ENCODE measurements at places on chromosomes 12 and 14.

DNA sequence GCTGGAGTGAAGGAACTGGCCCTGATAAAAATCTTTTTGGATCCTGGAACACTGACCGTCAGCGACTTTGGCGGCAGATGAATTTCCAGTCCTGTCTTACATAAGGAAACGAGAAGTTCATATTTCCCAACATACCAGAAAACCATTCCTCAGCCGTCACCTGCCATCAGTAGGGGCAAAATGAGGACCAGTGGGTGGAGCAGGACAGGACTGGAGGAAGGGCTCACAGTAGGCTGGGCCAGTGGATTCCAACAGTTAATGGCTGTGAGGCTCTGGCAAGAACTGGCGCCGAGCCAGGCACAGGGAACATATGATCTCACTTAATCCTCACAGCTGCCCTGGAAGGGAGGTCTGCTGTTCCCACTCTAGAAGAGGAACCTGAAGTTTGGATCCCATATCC, 67.2 kb upstream of the FAM181A start:
- no peak for DNase-seq

DNA sequence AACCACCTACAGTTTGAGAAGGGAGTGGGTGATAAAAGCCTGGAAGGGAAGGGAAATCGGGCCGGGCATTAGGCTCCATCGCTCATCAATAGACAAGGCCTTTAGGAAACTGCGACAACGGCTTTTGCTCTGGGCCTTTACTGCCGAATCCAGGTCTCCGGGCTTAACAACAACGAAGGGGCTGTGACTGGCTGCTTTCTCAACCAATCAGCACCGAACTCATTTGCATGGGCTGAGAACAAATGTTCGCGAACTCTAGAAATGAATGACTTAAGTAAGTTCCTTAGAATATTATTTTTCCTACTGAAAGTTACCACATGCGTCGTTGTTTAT, 261 bp upstream of the RNU7-1 start:
- DNase-seq: peak; percentile 96

DNA sequence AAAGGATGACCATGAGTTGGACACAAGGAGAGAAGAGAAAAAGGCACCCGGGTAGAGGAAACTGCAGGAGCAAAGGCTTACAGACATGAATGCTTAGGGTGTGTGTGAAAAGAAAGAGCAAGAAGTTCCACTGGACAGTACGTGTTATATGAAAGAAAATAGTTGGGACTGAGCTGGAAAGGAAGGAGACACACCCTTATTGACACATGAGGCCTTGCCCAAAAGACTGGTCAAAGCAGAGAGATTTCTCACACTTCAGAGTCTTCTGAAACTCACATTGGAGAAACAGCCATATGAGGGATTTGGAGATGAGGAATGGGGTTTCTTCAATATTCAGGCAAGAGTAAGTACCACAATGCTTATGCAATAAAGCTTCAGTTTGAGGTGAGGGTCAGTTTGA, 56.0 kb downstream of the TTC9 start:
- DNase-seq: no peak

DNA sequence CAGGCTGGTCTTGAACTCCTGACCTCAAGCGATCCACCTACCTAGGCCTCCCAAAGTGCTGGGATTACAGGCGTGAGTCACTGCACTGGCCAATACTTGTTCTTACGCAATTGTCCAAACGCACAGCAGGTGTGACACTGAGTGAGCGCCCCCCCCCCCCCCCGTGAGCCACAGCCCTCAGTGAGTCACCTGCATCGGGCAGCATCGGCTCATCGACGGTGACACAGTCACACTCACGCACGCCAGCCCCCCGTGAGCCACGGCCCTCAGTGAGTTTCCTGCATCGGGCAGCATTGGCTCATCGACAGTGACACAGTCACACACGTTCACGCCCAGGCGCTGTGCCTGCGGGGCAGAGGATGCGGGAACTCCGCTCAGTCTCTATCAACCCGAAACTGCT, 42.5 kb downstream of the GALNT9 start:
- DNase-seq: no peak

- DNase-seq: no peak
These were observed 73.9 kb downstream of the HSD17B6 start for GRCh38 chr12:56836800-56837663.

DNA sequence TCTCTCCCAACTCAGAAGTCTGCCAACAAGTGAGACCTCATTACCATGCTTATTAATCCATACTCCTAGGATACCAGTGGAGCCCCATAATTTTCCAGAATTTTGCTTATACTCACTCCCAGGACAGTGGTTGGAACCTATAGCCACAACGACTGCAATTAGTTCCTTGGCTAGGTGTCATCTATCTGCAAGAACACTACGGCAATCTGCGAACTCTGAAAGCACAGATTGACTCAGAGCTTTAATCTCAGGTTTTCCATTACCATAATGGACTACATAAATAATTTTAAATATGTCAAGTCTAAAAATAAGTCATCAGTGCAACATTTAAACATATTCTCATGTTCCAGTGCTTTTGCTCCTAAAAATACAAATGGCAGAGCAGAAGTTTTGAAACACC, 33.4 kb downstream of the TMTC3 start:
- no peak for DNase-seq

GRCh38 chr14:91890291-91890749, 23.0 kb upstream of the TC2N start:
- peak; percentile 85 for DNase-seq

GRCh38 chr12:66044731-66045130, 85.8 kb downstream of the LLPH start:
- no peak for DNase-seq

DNA sequence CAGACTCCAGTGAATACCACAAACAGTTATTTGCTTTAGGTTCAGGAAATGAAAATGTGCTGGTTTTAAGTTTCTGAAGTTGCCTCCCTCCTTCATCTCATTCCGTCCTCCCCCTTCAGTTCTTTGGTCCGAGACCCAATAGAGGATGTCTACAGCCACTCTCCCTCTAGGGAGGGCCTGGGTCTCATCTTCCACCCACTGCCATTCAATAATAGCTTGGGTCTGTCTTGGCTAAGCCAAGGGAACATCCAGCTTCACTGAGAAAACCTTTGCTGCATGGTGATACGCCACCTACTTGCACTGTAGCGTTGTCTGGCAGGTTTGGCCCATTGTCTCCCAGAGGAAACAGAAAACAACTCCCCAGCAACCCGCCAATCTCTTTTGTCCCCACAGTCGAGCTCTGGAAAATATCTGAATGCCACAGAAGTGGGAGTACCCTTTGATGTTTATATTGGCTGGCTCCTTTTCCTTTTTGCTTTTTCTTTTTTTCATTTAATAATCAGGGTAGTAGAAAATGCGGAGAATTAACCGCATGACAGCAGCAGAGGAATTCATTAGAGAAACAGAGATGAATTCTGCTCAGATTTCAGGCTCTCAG, 380.1 kb downstream of the RAD51B start:
- DNase-seq: no peak
